ENCODE measurements at places on chromosomes 16 and 17.

DNA sequence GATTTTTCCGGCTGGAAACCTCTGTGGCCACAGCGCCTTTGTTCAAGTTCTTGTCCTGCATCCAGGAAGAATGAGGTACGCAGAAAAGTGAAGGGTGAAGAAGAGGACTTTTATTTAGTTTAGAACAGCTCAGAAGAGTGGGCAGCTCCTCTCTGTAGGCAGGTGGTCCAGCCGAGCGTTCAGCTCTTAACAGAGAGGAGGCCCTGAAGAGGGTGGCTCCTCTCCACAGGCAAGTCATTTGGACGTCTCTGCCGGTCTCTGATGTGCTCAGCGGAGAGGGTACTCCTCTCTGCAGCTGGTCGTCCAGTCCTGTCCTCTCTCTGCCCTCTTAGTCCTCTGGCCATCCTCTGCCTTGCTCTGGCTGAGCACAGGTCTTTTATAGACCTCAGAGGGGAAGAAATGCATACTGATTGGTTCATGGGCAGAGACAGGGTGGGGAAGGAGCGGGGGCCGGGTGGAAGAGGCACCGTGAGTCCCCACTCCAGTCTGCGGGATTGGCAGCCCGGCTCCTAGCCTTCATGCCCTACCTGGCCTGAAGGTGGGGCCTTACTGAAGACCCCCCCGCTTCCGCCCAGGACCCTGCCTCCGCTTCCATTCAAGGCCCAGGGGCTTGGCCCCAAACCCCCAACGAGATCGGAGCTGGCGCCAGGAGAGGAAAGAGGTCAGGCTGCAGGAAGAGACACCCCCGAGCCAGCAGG lies 70.0 kb upstream of the NKD1 start:
- no peak for DNase-seq

- DNase-seq, result no peak
Measured at GRCh38 chr17:73043686-73044581, 48.6 kb downstream of the SLC39A11 start.

DNA sequence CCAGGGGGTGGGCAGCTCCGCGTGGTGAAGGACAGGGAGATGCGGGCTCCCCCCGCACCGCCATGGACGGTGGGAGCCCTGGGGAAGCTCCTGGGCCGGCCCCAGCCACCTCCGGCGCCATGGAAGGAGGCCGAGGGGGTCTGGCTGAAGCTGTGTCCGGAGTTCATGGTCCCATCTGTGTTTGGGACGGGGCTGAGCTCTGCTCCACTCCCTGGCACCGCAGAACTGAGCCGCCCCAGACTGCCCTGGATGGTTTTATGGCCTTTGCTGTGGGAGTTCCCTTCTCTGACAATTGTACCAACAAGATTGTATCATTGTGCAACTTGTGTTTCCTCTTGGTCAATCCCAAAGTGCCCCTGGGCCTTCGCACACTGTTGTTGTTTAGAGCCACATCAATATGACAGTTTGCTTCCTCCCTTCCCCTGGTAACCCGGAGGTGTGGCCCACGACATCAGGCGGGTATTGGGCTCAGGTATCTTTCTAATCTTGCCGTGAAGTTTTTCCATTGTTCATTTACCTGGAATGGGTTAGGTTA lies 942 bp downstream of the KRT23 start:
- no peak for DNase-seq

- DNase-seq, result peak; percentile 44
Measured at GRCh38 chr17:57783338-57783742, 38.2 kb upstream of the CCDC182 start.

DNA sequence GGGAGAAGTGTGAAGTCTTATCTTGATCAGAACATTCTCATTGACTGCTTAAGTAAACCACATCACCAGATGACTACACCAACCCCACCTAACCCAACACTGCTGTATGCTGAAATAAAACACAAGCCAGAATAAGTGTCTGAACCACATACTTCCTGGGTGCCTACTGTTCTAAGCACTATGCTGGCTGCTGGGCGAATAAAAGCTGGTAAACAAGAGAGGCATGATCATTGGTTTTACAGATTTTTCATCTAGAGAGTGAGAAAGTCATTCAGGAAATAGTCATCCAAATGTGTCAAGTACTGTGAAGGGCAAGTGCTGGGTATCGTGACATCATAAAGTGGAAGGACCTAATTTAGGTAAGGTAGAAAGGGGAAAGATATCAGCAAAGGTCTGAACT lies 199.0 kb upstream of the SOX9 start:
- DNase-seq, result peak; percentile 3

Data from mesenchymal stem cell (in vitro differentiated cells and primary cell).